SW 1271 (cell line): ENCODE measurements at places on chromosomes 11 and 22.

GRCh38 chr11:70863186-70863585 is 389.2 kb downstream of the SHANK2 start:
- no peak for DNase-seq

- no peak for DNase-seq
These were observed 33.5 kb downstream of the LRRC10B start for GRCh38 chr11:61542024-61542461.

- no peak for DNase-seq
These were observed 6.1 kb downstream of the GNB1L start for GRCh38 chr22:19848298-19849224.

DNA sequence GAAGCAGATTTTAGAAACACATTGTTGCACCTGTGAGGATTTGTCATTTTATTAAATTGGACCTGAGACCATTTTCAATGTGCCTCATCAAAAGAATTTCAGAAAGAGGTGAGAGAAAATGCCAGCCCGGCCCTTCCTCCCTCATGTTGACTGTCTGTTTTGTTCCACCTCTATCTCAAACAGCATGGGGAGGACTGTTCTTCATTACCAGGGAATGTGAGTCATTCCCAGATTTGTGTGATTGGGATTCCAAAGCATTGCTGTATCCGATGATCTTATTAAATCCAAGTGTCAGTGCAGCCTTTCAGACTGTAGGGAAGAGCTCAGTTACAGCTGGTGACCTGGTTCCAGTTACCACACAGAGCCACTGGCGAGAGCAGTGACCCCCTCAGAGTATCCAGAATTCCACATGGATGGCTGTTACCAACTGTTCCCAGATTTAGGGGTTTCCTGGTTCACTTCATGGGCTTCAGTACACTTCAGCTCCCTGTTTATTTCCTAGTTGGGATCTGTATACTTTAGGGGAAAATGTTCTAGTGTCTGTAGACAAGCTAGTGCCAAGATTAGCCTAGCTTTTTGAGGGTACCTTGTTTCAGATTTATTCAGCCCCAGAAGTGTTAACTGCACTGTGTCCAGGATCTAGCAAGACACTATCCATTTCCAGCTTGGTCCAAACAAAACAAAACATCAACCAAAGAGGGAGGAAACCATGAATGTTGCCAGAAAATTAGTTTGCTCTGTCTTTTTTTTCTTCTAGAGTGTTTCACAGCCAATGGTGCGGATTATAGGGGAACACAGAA is 20.9 kb downstream of the KREMEN1 start:
- no peak for DNase-seq

DNA sequence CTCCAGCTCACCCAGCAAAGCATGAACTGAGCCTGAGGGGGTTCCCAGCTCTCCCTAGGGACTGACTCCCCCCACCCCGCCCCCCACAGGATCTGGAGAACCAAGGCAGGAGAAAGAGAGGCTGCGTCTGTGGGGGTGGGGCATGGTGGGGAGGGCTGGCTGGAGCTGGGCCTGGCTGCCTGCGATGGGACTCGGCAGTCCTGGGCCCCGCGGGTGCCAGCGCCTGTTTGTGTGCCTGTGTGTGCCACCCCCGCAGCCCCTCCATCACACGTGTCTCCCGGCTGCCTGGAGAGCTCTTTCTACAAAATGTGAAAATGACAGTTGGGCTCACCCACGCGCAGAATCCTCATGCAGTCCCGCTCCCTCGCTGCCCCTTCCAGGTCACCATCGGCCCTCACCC is 46.8 kb downstream of the CACNA1I start:
- DNase-seq, result no peak

DNA sequence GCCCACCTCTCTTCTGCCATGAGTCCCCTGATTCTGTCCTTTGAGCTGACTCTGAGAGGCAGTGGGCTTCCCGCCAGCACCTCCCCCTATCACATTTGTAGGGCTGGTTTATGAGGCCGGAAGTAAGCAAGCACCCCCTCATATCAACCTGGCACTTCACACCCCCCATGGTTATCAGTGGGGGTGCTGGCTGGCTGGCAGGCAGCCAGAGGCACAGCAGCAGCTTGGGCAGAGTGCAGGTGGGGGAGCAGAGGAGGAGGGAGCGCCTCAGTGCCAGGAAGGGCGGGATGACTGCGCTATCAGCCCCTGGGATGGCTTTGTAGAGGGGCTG is 22.9 kb upstream of the CHRM4 start:
- no peak for DNase-seq

- no peak for DNase-seq
These were observed 24.8 kb upstream of the MICAL2 start for GRCh38 chr11:12085371-12086251.

- no peak for DNase-seq
These were observed 272.5 kb downstream of the SBF2 start for GRCh38 chr11:10021563-10021962.

- no peak for DNase-seq
These were observed 7.3 kb downstream of the IFT27 start for GRCh38 chr22:36768616-36769015.

DNA sequence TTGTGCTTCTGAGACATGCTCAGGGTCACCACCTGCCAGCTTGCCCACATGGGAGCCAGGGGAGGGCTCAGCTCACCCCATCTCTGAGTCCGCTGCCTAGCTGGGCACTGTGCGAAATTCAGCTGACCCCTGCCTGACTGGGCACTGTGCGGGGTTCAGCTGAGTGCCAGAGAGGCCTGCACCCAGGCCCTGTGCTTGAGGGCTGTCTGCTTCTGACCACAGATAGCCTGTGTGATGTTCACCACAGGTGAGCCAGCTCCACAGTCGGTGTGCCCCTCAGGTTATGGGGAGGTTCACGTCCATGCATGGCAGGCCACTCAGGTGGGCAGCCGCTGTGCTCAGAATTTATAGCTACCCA is 84.5 kb upstream of the SUSD2 start:
- DNase-seq, result no peak
